ENCODE measurements at places on chromosomes 16 and 17. TPM values are rescaled to one million over a fixed set of nuclear protein-coding genes. Genes with fewer than 3 reads are reported as not detected.

DNA sequence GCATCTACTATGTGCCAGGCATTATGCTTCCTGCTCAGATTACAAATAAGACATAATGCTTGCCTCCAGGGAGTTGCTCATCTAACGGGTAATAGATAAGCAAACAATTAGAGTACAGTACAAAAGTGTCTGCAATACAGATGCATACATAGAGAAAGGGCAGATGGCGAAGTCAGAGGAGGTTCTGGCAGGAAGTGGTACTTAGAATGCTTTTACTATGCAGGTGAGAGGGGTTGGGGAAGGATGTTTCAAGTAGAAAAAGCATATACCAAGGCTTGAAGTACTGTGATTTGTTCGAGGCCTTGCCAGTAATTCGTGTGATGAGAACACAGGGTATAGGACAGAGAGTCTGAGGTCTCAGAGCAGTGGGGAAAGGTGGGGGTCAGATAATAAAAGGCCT lies 349.8 kb downstream of the UTP18 start:
- no peaks in the 10 kb centered on the region for H3K27me3 ChIP-seq
- no peaks in the 10 kb centered on the region for H3K36me3 ChIP-seq
- no peak overlapping the region for H3K27ac ChIP-seq
- H3K4me1 ChIP-seq = no peaks in the 10 kb centered on the region

GDPD1 gene
- total RNA-seq = 7.7 TPM

CLEC10A gene
- total RNA-seq = not detected

GRCh38 chr17:69228018-69228417 lies 606 bp downstream of the ABCA10 start:
- H3K36me3 ChIP-seq = no peaks in the 10 kb centered on the region
- no peak overlapping the region for H3K4me3 ChIP-seq
- H3K27me3 ChIP-seq = no peaks in the 10 kb centered on the region

GRCh38 chr17:7196651-7197401 lies 17.7 kb upstream of the ASGR1 start:
- H3K4me3 ChIP-seq = no peak overlapping the region
- peaks cover 14% of the 10 kb centered on the region for H3K36me3 ChIP-seq
- H3K4me1 ChIP-seq = no peaks in the 10 kb centered on the region

KRTAP17-1 gene
- not detected for total RNA-seq

GRCh38 chr17:1765576-1765975 lies 3.7 kb downstream of the SERPINF1 start:
- H3K27me3 ChIP-seq = no peaks in the 10 kb centered on the region
- H3K27ac ChIP-seq = no peak overlapping the region
- peaks cover 25% of the 10 kb centered on the region for H3K4me1 ChIP-seq
- no peaks in the 10 kb centered on the region for H3K36me3 ChIP-seq
- H3K4me3 ChIP-seq = no peak overlapping the region

FBXO39 gene
- 0.22 TPM for total RNA-seq

KCNJ18 gene
- not detected for total RNA-seq

RAB37 gene
- total RNA-seq = 5.5 TPM

TOP2A gene
- 291 TPM for total RNA-seq

- no peaks in the 10 kb centered on the region for H3K36me3 ChIP-seq
- DNase-seq = no peak
- no peak overlapping the region for H3K27ac ChIP-seq
- no peak overlapping the region for H3K4me3 ChIP-seq
Measured at GRCh38 chr16:17345043-17345442, 125.7 kb downstream of the XYLT1 start.

GRCh38 chr16:67862623-67863583 lies 9.9 kb upstream of the EDC4 start:
- no peaks in the 10 kb centered on the region for H3K27me3 ChIP-seq
- H3K27ac ChIP-seq = no peak overlapping the region
- no peaks in the 10 kb centered on the region for H3K4me1 ChIP-seq
- DNase-seq = no peak
- H3K4me3 ChIP-seq = no peak overlapping the region

DOC2B gene
- 4.0 TPM for total RNA-seq

RASD1 gene
- total RNA-seq = 1.8 TPM

DNA sequence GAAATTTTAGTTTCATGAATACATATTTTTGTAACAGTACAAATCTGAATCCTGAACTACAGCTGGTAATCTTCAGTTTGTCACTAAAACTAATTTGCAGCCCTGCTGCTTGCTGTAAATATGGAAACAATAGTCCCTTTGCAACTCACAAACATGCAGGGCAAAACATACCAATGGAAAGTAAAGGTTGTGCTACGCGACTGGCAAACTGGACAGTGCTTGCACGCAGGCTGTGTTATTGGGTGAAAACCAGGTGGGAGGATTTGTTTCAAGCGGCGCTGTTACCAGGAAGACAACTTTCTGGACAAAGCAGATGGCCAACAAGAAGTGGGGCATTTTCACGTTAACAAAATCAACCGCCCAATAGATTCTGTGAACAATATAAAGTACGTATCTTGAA lies 93.5 kb downstream of the CDYL2 start:
- no peaks in the 10 kb centered on the region for H3K36me3 ChIP-seq
- no peak overlapping the region for H3K4me3 ChIP-seq
- no peaks in the 10 kb centered on the region for H3K4me1 ChIP-seq

TMEM235 gene
- total RNA-seq = not detected

GRCh38 chr17:14038206-14038605 lies 31.1 kb upstream of the COX10 start:
- no peak overlapping the region for H3K4me3 ChIP-seq
- H3K27ac ChIP-seq = no peak overlapping the region
- no peaks in the 10 kb centered on the region for H3K36me3 ChIP-seq
- H3K4me1 ChIP-seq = no peaks in the 10 kb centered on the region
- no peaks in the 10 kb centered on the region for H3K27me3 ChIP-seq

DNA sequence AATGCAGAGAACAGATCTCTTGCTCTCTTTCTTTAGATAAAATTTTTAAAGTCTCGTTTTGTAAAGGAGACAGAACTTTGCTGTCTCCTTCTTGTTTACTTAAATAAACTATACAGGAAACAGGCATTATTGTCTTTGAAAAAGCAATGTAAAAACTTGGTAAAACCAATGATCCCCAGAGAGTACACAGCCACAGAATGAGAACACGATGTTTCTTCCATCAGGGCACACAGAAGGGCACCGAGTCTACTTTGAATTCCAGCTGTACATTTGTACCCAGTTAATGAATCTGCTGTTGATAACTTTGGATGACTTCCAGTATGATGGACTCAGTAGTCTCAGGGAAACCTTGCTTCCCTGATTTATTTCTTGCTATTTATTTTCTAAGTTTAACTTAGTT lies 8.1 kb upstream of the TMEM100 start:
- H3K27me3 ChIP-seq = no peaks in the 10 kb centered on the region
- H3K36me3 ChIP-seq = no peaks in the 10 kb centered on the region
- H3K27ac ChIP-seq = no peak overlapping the region
- no peak overlapping the region for H3K4me3 ChIP-seq
- H3K4me1 ChIP-seq = peaks cover 19% of the 10 kb centered on the region

C16orf86 gene
- 2.3 TPM for total RNA-seq

LITAFD gene
- total RNA-seq = not detected

KRT25 gene
- total RNA-seq = not detected

DNA sequence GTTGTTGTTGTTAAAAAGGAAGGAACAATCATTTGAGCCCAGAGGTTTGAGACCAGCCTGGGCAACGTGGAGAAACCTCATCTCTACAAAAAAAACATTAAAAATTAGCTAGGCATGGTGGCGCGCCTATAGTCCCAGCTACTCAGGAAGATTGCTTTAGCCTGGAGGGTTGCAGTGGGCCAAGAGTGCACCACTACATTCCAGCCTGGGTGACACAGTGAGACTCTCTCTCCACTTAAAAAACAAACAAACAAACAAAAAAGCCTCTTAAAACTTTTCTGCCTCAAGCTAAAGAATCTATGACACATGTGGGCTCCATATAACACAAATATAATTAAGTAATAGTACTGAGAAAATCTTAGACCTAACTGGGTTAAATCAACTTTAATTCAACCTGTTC lies 12.5 kb downstream of the MBTPS1 start:
- no peak overlapping the region for H3K27ac ChIP-seq
- no peak overlapping the region for H3K4me3 ChIP-seq
- no peaks in the 10 kb centered on the region for H3K36me3 ChIP-seq
- H3K4me1 ChIP-seq = no peaks in the 10 kb centered on the region
- DNase-seq = no peak
- no peaks in the 10 kb centered on the region for H3K27me3 ChIP-seq

- H3K36me3 ChIP-seq = no peaks in the 10 kb centered on the region
- H3K27me3 ChIP-seq = no peaks in the 10 kb centered on the region
- DNase-seq = peak; percentile 71
- H3K4me1 ChIP-seq = no peaks in the 10 kb centered on the region
Measured at GRCh38 chr16:79261481-79261940, 339.0 kb downstream of the MAF start.

- no peak for DNase-seq
- H3K4me1 ChIP-seq = peaks cover 3% of the 10 kb centered on the region
- no peaks in the 10 kb centered on the region for H3K36me3 ChIP-seq
Measured at GRCh38 chr16:10045291-10045775, 136.9 kb downstream of the GRIN2A start.

DNA sequence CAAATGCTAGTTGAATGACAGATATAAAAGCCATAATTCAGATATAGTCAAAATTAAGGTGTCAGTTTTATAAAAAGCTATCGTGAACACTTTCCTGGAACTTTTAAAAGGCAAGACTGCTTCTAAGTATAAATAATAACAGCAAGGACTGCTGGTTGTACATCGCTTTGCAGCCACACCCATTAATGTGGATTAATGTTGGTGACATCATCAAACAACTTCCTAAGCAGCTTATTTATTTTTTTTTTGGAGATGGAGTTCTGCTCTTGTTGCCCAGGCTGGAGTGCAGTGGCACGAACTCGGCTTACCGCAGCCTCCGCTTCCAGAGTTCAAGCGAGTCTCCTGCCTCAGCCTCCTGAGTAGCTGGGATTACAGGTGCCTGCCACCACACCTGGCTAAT lies 4.6 kb downstream of the GNA13 start:
- peaks cover 3% of the 10 kb centered on the region for H3K4me1 ChIP-seq
- no peak overlapping the region for H3K27ac ChIP-seq
- DNase-seq = no peak
- H3K4me3 ChIP-seq = no peak overlapping the region
- 0 out of 2 replicates have a peak, but pooled peaks cover 3% of the 10 kb centered on the region for H3K36me3 ChIP-seq
- no peaks in the 10 kb centered on the region for H3K27me3 ChIP-seq

GRCh38 chr17:82490512-82491195 lies 28.9 kb upstream of the FOXK2 start:
- H3K36me3 ChIP-seq = peaks cover 17% of the 10 kb centered on the region
- no peak overlapping the region for H3K27ac ChIP-seq
- peaks cover 3% of the 10 kb centered on the region for H3K4me1 ChIP-seq
- H3K27me3 ChIP-seq = no peaks in the 10 kb centered on the region
- DNase-seq = no peak
